ENCODE measurements at places on chromosomes 13 and 19. TPM values are rescaled to one million over a fixed set of nuclear protein-coding genes. Genes with fewer than 3 reads are reported as not detected.

DNA sequence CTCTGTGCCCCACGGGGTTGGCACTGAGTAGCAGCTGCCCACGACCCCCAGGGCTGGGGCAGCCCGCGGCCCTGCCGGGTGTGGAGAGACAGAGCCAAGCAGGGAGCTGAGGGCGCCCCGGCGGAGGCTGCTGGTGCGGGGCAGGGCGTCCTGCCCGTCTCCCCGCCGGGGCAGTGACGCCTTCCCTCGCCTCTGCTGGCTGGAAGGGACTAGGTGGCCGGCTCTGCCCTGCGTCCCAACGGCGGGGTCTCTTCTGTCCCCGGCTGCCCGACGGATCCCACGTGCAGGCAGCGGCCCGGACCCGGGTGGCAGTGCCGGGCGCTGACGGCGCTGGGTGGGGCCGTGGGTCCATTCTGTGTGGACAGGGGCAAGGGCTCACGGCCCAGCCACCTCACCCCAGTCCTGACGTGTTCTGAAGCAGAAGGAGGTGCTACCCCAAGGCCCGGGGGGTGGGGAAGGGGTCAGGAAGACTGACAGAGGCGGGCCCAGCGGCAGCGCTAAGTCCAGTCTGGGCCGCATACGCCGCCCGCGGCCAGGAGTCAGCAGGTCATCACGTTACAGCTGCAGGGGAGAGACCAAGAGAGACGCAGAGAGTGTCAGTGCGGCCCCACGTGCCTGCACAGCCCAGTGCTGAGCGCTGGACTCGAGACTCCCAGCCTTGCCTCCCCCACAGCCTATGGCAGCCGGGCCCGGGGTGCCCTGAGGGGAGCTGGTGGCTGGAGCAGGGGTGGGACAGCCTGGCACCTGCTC lies 15.1 kb upstream of the PLPP2 start:
- DNase-seq, result no peak

The SLITRK1 gene
- polyA plus RNA-seq, result 0.03 TPM

The SCAF1 gene
- polyA plus RNA-seq, result 24.7 TPM

The KIRREL2 gene
- 2.4 TPM for polyA plus RNA-seq

DNA sequence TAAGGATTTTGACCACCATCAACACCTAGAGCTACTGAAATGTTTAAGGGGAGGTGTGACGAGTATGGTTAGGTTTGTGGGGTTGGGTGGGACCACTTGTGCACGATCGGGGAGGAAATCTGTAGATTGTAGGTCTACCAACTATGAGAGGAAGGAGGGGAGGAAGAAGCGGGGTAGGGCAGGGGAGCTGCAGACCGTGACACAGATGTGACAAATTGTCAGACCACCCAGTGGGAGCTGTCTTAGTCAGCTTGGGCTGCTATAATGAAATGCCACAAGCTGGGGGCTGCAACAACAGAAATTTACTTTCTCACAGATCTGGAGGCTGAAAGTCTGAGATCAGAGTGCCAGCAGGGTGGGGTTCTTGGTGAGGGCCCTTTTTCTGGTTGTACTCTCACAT lies 62.2 kb upstream of the ARGLU1 start:
- no peak for DNase-seq

DNA sequence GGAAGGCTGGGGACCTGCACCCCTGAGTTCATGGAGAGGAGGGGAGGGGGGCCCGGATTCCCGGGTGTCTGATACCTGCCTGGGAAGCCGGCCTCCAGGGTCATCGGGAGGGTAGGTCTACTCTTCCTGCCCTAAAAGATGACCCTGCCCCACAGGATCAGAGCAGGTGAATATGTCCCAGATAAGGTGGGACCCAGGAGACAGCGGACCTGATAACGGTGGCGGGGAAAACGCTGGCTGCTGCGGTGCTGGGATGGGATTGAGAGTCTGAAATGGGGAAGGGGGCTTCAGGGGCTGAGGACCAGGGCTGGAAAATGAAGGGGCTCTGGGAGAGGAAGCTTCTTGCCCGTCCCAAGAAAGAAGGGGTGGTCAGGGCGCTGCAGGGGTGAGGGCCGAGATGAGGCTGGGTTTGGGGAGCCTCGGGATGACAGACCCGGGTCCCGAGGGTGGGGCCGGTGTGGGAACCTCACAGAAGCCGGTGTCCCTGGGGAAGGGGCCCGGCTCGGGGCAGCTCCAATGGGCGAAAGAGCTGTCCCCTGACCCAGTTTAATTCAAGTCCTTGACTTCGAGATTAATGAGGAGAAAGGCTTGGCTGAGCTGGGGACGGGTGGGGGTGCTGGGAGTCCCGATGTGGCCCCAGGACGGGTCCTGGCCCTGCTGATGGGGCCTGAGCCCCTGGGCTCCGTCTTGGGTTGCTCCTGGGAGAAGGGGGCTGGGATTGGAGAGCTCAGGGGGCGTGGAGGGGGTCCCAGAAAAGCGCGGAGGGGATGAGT lies 823 bp downstream of the TTYH1 start:
- no peak for DNase-seq

The LGALS14 gene
- 0.31 TPM for polyA plus RNA-seq

GRCh38 chr13:112465251-112466131 lies 89.3 kb downstream of the SPACA7 start:
- DNase-seq, result no peak

The CDX2 gene
- not detected for polyA plus RNA-seq

DNA sequence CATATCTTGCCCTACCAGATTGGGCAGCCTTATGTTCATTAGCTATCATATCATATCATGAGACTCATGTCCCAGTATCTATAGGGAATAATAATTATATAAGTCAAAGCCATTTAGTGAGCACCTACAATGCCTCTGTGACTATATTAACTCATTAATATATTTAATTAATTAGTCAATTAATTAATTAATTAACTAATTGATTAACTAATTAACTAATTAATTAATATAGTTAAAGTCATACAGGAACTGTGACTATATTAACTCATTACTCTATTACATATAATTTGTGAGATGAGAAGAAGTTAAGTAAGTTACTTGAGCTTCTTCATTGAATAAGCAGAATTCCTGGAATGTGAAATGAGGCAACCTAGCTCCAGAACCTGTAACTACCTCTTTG lies 588.3 kb upstream of the SLITRK1 start:
- no peak for DNase-seq

DNA sequence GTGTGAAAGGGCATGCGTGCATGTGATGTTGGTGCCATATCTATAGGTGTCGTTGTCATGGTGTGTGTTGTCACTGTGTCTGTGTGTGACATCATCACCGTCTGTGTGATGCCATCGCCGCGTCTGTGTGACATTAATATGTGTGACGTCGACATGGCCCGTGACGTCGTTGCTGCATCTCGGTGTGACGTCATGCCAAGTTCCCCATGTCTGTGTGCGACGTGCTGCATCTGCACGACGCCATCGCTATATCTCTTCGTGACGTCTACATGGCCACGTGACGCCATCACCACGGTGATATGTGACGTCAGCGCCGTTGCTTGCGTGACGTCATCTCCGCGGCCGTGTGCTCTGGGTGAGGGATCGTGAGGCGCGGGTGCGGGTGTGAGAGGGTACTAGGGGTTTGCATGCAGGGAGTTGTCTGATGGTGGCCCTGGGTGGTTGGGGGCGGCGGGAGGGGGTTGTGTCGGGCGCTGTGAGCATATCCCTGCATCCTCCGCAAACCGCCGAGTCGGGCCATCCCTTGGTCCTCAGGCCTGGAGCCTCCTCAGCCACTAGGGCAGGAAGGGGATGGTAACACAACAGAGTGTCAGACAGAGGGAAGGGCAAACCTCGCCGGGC lies 14.6 kb downstream of the GTPBP3 start:
- DNase-seq, result no peak

DNA sequence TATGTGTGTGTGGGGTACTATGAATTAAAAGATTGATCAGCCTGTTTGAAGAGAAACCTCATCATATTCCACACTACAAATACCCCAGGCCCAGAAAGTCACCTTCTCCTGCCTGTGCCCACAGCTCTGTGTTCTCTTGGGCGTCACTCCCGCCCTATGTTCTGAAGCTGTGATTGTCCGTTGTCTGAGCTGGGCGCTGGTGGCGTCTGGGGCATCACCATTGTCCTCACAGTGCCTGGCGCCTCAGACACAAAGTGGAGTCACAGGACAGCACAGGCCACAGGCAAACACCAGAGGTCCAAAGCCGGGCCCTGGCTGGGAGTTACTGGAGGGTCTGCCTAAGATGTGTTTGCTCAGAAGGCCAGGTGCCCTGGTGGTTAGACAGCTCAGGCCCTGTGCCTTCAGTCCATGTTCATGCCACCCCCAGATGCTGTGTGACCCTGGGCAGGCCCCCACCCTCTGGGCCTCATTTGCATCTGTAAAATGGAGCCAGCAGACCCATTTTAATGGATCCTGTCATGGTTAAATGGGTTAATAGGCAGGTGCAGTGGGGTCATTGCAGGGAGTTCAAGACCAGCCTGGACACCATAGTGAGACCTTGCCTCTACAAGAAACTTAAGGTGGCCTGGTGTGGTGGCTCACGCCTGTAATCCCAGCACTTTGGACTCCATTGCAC lies 34.5 kb downstream of the DNM2 start:
- no peak for DNase-seq

GRCh38 chr19:51122112-51122981 lies 2.4 kb upstream of the SIGLEC9 start:
- DNase-seq, result no peak

The ZNF723 gene
- 0.10 TPM for polyA plus RNA-seq

DNA sequence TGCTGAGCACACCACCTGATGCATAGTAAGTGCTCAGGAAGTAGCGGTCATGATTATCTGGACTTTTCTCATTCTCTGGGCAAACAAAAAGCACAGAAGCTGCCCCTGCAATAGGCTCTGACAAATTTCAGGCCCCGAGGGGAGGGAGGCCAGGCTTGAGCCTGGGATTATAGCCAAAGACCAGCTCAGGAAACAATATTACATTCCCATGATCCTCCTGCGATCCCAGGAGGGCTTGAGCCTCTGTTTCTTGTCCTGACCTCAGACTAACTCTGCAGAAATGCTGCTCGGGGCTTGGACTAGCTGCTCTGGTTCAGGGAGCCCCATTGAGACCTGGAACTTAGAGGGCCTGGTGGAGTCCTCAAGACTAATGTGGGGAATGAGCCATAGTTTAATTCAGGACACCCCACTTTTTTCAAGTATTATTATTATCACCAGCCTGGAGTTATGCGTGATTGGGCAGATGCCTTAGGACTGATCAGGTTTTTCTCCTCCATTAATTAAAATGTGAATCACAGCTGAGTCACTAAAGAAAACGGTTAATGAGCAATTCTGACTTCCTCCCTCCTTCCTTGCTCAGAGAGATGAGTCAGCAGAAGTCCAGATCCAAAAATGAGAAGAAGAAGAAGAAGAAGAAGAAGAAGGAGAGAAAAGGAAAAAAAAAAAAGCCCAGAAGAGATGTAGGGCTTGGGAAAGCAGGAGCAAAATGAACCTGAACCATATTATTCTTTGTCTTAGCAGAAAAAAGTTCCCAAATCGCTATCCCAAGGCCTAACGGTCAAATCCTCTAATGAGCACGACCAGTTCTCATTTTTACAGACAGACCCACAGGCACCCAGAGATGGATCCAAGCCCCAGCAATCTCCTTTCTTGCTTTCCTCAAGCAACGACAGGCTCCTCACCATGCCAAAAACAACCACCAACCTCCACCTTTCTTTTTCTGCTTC lies 107.2 kb downstream of the CACNA1A start:
- no peak for DNase-seq

The LILRA6 gene
- 0.53 TPM for polyA plus RNA-seq

The PSG2 gene
- not detected for polyA plus RNA-seq

The RPL18 gene
- 1,515 TPM for polyA plus RNA-seq

- DNase-seq, result no peak
Measured at GRCh38 chr19:34539396-34539795, 57.8 kb downstream of the WTIP start.
